ENCODE measurements at places on chromosomes 5 and 9. TPM values are rescaled to one million over a fixed set of nuclear protein-coding genes. Genes with fewer than 3 reads are reported as not detected.

The GPR151 gene
- not detected for polyA plus RNA-seq

The FYB1 gene
- 0.25 TPM for polyA plus RNA-seq

The PCDHAC2 gene
- 0.01 TPM for polyA plus RNA-seq

The SHISAL2B gene
- not detected for polyA plus RNA-seq

The SLC6A18 gene
- polyA plus RNA-seq: not detected

The FOXD4 gene
- polyA plus RNA-seq: 0.15 TPM

The IFNA21 gene
- polyA plus RNA-seq: not detected

The IFNA2 gene
- polyA plus RNA-seq: not detected

The OLFML2A gene
- 3.0 TPM for polyA plus RNA-seq

The CFAP90 gene
- polyA plus RNA-seq: not detected

The FOXI1 gene
- polyA plus RNA-seq: not detected

The WWC1 gene
- 0.03 TPM for polyA plus RNA-seq

The INSL6 gene
- polyA plus RNA-seq: not detected

- no peaks in the 10 kb centered on the region for H3K27me3 ChIP-seq
- H3K27ac ChIP-seq: no peak overlapping the region
- no peaks in the 10 kb centered on the region for H3K4me1 ChIP-seq
- no peak for DNase-seq
- peaks cover under 1% of the 10 kb centered on the region for H3K36me3 ChIP-seq
Observed at GRCh38 chr9:101574731-101575333, 19.9 kb downstream of the PPP3R2 start.

GRCh38 chr9:126838055-126838811 is 22.2 kb upstream of the ZBTB34 start:
- H3K36me3 ChIP-seq: peaks cover 51% of the 10 kb centered on the region
- DNase-seq: no peak
- H3K27ac ChIP-seq: peak overlapping the region; percentile 23
- H3K4me1 ChIP-seq: peaks cover 68% of the 10 kb centered on the region
- H3K4me3 ChIP-seq: peak overlapping the region; percentile 32
- H3K27me3 ChIP-seq: no peaks in the 10 kb centered on the region

DNA sequence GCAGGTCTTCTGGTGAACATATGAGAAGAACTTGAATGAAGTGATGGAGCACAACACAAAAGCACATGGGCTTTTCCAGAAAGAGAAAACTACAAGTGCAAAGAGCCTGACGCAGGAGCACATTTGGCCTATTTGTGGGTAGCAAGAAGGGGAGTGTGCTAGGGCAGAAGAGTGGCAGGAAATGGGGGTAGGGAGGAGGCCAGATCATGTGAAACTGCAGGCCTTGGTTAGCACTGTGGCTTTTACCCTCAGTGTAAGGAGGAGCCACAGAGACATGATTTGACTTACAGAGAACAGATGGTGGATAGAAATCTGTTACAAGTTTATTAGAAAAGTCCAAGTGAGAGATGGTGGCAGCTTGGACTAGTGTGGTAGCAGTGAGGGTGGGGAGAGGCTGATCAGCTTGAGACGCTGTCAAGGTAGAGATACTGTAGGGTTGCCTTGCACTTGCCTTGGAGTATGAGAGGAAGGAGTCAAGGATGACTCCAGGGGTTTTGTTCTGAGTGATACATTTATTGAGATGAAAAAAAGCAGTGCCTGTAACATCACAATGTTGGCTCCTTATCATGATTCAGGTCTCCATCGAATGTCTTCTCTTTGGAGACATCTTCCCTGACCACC is 126.7 kb downstream of the PPP2R2B start:
- no peaks in the 10 kb centered on the region for H3K36me3 ChIP-seq
- H3K27me3 ChIP-seq: no peaks in the 10 kb centered on the region
- H3K4me1 ChIP-seq: no peaks in the 10 kb centered on the region
- H3K4me3 ChIP-seq: no peak overlapping the region
- no peak overlapping the region for H3K27ac ChIP-seq
- DNase-seq: no peak

DNA sequence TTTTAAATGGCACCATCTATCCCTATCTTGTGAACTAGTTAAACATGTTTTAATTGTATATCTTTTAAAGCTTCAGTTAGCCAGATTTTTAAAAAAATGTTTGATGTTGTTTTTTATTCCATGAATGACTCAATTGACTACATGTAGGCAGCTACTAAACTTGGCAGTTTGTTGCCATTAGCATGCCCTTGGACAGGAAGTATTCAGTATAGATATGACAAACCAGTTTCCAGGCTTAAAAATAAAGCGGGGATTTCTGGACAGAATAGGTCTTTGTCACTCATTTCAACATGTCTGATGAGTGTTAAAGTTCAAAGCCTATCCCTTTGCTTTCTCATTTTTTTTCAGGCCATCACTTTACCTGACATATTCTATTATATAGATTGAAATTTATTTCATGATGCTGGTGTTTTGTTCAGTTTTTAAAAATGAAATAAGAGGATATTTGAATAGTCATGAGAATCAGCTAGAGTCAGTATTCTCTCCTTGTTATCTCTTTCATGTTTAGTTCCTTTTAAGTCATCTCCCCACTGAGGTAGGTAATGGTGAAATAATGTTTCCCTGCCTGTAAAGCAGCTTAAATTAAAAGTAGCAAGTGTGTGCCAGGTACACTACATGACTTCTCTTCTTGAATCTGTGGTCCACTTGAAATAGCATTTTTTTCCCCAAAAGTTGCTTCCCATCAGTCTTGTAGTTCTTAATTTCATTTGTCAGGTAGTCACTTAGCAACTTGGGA is 11.9 kb downstream of the TNFAIP8 start:
- no peak overlapping the region for H3K27ac ChIP-seq
- no peaks in the 10 kb centered on the region for H3K4me1 ChIP-seq
- no peaks in the 10 kb centered on the region for H3K36me3 ChIP-seq
- no peak overlapping the region for H3K4me3 ChIP-seq
- H3K27me3 ChIP-seq: no peaks in the 10 kb centered on the region

- H3K4me3 ChIP-seq: no peak overlapping the region
- H3K27ac ChIP-seq: no peak overlapping the region
- peaks cover 7% of the 10 kb centered on the region for H3K4me1 ChIP-seq
- no peaks in the 10 kb centered on the region for H3K27me3 ChIP-seq
Observed at GRCh38 chr9:97958812-97959511, 21.0 kb upstream of the HEMGN start.

GRCh38 chr5:177429248-177430040 is 3.0 kb downstream of the GRK6 start:
- peak; percentile 80 for DNase-seq
- no peaks in the 10 kb centered on the region for H3K27me3 ChIP-seq
- H3K4me1 ChIP-seq: peaks cover 31% of the 10 kb centered on the region
- no peaks in the 10 kb centered on the region for H3K36me3 ChIP-seq
- H3K4me3 ChIP-seq: no peak overlapping the region
- H3K27ac ChIP-seq: no peak overlapping the region

- no peak overlapping the region for H3K27ac ChIP-seq
- H3K4me3 ChIP-seq: no peak overlapping the region
- no peaks in the 10 kb centered on the region for H3K27me3 ChIP-seq
- H3K36me3 ChIP-seq: no peaks in the 10 kb centered on the region
- DNase-seq: no peak
- H3K4me1 ChIP-seq: no peaks in the 10 kb centered on the region
Observed at GRCh38 chr9:31119890-31120454, 1264.5 kb upstream of the ACO1 start.

- H3K4me3 ChIP-seq: peak overlapping the region; percentile 11
- DNase-seq: no peak
- peaks cover 5% of the 10 kb centered on the region for H3K36me3 ChIP-seq
Observed at GRCh38 chr9:116693233-116693731, 6.2 kb downstream of the TRIM32 start.

GRCh38 chr5:113806904-113807303 is 293.4 kb downstream of the YTHDC2 start:
- no peaks in the 10 kb centered on the region for H3K36me3 ChIP-seq
- H3K4me3 ChIP-seq: no peak overlapping the region

DNA sequence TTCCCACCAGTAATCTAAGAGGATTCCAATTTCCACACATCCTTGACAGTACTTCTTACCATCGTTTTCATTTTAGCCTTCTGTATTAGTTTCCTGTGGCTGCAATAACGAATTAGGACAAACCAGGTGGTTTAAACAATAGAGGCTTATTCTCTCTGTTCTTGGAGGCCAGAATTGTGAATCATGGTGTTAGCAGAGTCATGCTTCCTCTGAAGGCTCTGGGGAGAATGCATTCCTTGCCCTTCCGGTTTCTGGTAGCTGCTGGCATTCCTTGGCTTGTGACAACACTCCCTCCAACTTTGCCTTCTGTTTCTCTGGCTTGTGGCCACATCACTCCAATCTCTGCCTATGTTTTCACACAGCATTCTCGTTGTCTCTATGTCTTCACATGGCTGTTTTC is 23.5 kb downstream of the RIGI start:
- H3K36me3 ChIP-seq: peaks cover 21% of the 10 kb centered on the region
- DNase-seq: no peak
- H3K27ac ChIP-seq: no peak overlapping the region

GRCh38 chr5:72709341-72709740 is 107.1 kb upstream of the TNPO1 start:
- no peak for DNase-seq
- H3K27ac ChIP-seq: no peak overlapping the region
- H3K27me3 ChIP-seq: no peaks in the 10 kb centered on the region
- no peaks in the 10 kb centered on the region for H3K36me3 ChIP-seq

- no peak overlapping the region for H3K4me3 ChIP-seq
- H3K4me1 ChIP-seq: no peaks in the 10 kb centered on the region
- H3K27me3 ChIP-seq: no peaks in the 10 kb centered on the region
- no peak for DNase-seq
Observed at GRCh38 chr5:82815871-82816270, 261.3 kb downstream of the TMEM167A start.

DNA sequence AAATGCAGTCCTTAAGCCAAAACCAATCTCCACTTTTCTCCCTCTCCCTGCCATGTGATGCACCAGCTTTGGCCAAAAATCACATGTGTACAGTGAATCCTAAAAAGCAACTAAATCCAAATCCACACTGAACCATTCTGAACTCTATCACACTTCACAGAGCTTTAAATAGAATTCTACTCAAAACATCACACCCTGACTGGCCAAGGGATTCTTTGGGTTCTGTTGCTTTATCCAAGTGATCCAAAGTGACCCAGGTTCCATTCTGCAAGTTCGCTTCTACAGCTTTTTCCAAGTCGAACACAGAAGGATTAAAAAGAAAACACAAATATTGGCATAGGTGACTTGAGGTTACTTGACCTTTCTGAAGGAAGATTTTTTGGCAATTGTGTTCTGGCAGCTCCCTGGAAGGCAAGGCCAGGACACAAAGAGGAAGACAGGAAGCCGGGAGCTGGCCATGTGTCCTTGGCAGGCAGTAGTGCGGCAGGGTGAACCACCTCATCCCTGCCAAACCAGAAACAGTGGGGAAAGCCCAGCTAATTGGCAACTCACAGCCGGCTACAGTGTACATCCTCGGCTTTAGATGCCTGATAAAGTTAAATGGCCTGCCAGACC is 115.0 kb downstream of the NFIB start:
- peak overlapping the region; percentile 30 for H3K4me3 ChIP-seq
- H3K27ac ChIP-seq: peak overlapping the region; percentile 74
- H3K4me1 ChIP-seq: peaks cover 57% of the 10 kb centered on the region
- no peaks in the 10 kb centered on the region for H3K36me3 ChIP-seq
- no peaks in the 10 kb centered on the region for H3K27me3 ChIP-seq

DNA sequence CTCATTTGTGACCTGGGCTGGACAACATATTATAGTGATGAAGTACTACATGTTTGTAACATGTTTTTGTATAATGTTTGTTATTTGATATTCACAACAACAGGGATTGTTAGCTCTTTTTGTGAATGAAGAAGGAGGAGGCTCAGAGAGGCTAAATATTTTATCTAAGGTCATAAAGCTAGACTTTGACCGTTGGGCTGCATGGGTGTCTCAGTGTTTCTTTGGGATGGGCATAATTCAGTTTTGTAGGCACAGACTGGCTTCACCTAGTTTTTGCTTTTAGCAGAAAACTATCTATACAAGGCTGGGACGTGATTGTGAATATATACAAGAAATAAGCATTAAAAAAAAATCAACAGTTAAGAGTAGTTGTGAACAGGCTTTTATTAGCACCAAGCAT is 15.0 kb upstream of the GNG10 start:
- no peak overlapping the region for H3K4me3 ChIP-seq
- peaks cover 48% of the 10 kb centered on the region for H3K36me3 ChIP-seq
- H3K4me1 ChIP-seq: no peaks in the 10 kb centered on the region
- H3K27ac ChIP-seq: no peak overlapping the region
- H3K27me3 ChIP-seq: no peaks in the 10 kb centered on the region

DNA sequence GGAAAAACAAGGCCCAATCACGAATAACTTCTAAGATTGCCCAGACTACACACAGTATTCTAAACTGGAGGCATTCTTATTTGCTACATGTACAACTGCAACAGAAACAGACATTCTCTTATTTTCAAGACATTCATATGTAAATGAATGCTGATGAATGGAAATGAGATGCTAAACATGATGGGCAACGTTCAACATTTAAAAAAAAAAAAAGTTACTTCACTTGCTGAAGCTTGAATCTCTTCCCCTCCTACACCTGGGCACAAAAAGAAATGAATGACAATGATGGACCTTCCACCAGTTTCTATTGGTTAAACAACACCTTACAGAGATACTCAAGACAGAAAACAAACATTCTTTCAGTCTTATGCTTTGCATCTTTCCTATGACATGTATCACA is 160.5 kb downstream of the BNC2 start:
- DNase-seq: no peak
- no peaks in the 10 kb centered on the region for H3K27me3 ChIP-seq
- H3K36me3 ChIP-seq: no peaks in the 10 kb centered on the region
- no peak overlapping the region for H3K4me3 ChIP-seq
- peaks cover 23% of the 10 kb centered on the region for H3K4me1 ChIP-seq
- no peak overlapping the region for H3K27ac ChIP-seq

DNA sequence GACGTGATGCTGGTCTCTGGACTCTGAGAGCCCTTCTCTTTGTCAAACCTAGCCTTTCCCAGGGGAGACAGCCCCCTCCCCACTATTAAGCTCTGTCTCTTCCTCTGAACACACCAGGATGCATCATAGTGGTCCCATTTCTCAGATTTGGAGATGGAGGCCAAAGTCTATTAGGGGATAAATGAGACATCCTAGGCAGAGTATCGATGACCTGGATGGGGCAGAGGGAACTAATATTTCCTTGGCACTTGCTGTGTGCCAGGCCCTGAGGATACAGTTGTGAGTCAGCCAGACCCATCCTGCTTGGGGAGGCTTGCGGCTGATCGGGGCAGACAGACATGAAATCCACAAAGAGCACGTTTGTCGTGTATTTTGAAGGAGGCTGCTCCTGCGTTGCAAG is 5.2 kb downstream of the DNM1 start:
- DNase-seq: no peak
- no peaks in the 10 kb centered on the region for H3K27me3 ChIP-seq
- H3K27ac ChIP-seq: no peak overlapping the region
- no peaks in the 10 kb centered on the region for H3K36me3 ChIP-seq
